Naive thymus-derived CD4-positive, alpha-beta T cell (primary cell): ENCODE measurements at places on chromosomes 12 and 14. TPM values are rescaled to one million over a fixed set of nuclear protein-coding genes. Genes with fewer than 3 reads are reported as not detected.

DNA sequence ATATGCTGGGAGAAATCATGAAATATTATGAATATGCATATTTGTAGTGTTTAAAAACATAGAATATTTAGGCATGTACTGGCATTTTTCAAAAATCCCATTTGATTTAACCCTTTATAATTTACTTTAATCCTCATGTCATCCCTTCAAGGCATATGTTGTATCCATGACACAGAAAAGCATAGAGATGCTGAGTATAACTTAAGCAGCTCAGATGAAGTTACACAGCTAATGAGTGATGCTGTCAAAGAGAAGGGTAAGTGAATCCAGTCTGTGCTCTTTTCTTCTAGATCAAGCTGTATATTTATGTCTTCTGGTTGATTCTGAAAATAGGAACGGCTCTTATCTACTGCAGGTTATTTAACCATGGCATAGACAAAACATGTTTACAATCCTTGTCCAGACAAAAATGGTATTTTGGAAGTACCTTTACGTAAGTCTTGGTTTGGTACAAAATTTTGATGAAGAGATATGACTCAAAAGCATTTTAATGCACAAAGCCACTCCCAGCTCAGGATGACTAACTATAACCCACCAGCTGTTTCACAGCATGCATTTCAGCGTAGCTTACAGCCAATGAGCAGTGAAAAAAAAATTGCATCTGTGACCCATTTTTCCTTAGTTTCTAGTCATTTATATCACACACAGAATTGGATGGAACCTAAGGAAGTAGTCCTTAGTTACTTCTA lies 201.7 kb downstream of the STXBP6 start:
- H3K36me3 ChIP-seq = no peaks in the 10 kb centered on the region
- no peaks in the 10 kb centered on the region for H3K4me1 ChIP-seq
- no peak overlapping the region for H3K27ac ChIP-seq
- no peak for DNase-seq
- H3K27me3 ChIP-seq = no peaks in the 10 kb centered on the region

- no peaks in the 10 kb centered on the region for H3K36me3 ChIP-seq
- no peak for DNase-seq
- no peaks in the 10 kb centered on the region for H3K27me3 ChIP-seq
- no peaks in the 10 kb centered on the region for H3K4me1 ChIP-seq
- no peak overlapping the region for H3K27ac ChIP-seq
Observed at GRCh38 chr14:74029136-74029535, 10.0 kb downstream of the BBOF1 start.

DNA sequence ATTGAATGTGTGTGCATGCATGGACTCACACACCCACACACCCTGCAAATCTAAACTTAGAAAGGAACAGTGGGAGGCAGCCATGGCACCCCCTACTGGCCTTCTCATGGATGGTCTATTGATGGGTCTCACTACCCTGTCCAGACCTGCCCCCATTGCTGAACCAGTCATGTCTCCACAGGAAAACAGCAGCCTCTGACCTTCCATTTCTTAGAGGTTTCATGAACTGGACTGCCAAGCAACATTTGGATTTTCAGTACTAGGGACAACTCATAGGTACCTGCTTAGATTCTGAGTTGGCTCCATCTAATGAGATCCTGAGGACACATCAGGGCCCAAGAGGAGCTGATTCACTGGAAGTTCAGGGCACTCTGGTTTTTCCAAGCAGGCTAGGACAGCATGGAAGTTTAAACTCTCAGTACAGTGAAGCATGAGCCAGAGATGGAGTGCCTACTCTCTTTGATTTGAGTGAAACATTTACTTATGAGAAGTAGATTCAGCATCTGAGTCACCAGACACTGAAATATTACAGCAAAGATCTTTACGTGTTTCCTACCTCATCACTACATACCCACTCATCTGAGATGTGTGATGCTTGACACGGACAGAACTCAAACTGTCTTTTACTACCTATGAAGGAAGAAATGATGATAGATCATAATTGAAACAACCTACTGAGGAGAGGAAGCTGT lies 98.9 kb upstream of the PLEKHG7 start:
- H3K27me3 ChIP-seq = no peaks in the 10 kb centered on the region
- no peaks in the 10 kb centered on the region for H3K36me3 ChIP-seq
- no peak overlapping the region for H3K27ac ChIP-seq
- no peak for DNase-seq
- H3K4me1 ChIP-seq = no peaks in the 10 kb centered on the region
- H3K4me3 ChIP-seq = no peak overlapping the region

The RHOJ gene
- total RNA-seq = not detected in 2 replicates

- no peaks in the 10 kb centered on the region for H3K36me3 ChIP-seq
- no peak overlapping the region for H3K27ac ChIP-seq
- no peaks in the 10 kb centered on the region for H3K4me1 ChIP-seq
- H3K4me3 ChIP-seq = no peak overlapping the region
- H3K27me3 ChIP-seq = no peaks in the 10 kb centered on the region
Observed at GRCh38 chr12:78055545-78055944, 224.9 kb downstream of the NAV3 start.

DNA sequence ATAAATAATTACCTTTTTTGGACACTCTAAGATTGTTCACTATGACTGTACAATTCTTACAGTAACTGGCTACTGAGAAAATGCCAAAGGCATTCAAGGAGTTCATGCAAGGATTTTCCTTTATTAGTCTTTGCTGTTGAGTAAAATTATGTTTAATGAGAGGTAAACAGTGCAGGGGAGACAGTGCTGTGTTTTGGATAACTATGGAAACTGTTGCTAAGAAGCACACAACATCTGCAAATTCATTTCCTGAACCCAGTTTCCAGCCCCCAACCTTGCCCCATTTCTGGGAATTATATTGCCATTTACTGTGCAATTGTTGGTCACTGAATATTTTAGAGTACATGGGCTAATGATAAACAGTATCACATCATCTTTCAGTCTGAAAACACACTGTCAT lies 1005.8 kb downstream of the TRHDE start:
- no peak overlapping the region for H3K27ac ChIP-seq
- no peak for DNase-seq
- H3K36me3 ChIP-seq = no peaks in the 10 kb centered on the region
- no peaks in the 10 kb centered on the region for H3K4me1 ChIP-seq
